Myocyte (in vitro differentiated cells): ENCODE measurements at places on chromosomes 12 and 14. TPM values are rescaled to one million over a fixed set of nuclear protein-coding genes. Genes with fewer than 3 reads are reported as not detected.

GRCh38 chr14:72518809-72519377 lies 375.0 kb downstream of the DPF3 start:
- no peak for DNase-seq

SCNN1A gene
- 0.13 and 1.0 TPM in 2 replicates for total RNA-seq

CISTR gene
- total RNA-seq = not detected in 2 replicates

DNA sequence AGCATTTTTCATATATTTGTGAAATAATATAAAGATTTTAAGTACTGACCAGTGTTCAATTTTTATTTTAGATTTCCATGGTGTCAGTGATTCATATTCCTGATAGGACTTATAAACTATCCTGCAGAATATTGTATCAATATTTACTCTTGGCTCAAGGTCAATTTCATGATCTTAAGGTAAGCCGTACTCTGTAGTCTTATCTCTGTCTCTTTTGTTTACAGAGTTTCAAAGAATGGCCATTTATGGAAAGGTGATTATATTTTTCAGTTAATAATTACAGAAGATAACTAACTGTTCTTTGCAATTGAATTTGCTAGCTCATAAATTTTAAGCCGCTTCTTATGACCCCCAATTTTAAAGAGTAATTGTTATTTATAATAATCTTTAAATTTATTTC lies 27.9 kb downstream of the CGRRF1 start:
- no peak for DNase-seq

KCNK10 gene
- not detected in 2 replicates for total RNA-seq

- peak; percentile 93 for DNase-seq
These were observed at the start of gene FOXN3 for GRCh38 chr14:89417091-89417464. FOXN3 (minus strand) TSS chr14:89417233; CDS start chr14:89412476, 4,757 bp downstream.

- no peak for DNase-seq
These were observed 8.7 kb downstream of the MYRFL start for GRCh38 chr12:69833696-69834095.
